ENCODE measurements at places on chromosomes 6 and 20. TPM values are rescaled to one million over a fixed set of nuclear protein-coding genes. Genes with fewer than 3 reads are reported as not detected.
A peak's percentile ranks its signal among the peaks of the same experiment; 100 is the strongest.

DNA sequence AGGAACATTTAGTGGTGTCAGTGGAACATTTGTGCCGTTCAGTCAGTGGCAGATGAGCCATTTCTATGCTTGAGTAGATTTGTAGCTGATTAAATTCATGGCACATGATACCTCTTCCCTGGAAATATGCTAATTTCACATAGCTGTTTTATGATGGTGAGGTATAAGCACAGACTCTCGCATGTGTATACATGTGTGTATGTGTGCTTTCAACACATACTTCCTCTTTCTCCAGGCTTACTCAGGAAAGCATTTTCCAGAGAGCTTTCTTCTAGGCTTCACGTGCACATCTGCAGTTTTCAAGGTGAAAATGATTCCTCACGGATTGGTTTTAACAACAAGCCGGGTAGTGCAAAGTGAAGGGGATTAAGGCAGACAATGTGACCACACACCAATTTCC lies 396.5 kb downstream of the HDGFL1 start:
- no peak for DNase-seq

DNA sequence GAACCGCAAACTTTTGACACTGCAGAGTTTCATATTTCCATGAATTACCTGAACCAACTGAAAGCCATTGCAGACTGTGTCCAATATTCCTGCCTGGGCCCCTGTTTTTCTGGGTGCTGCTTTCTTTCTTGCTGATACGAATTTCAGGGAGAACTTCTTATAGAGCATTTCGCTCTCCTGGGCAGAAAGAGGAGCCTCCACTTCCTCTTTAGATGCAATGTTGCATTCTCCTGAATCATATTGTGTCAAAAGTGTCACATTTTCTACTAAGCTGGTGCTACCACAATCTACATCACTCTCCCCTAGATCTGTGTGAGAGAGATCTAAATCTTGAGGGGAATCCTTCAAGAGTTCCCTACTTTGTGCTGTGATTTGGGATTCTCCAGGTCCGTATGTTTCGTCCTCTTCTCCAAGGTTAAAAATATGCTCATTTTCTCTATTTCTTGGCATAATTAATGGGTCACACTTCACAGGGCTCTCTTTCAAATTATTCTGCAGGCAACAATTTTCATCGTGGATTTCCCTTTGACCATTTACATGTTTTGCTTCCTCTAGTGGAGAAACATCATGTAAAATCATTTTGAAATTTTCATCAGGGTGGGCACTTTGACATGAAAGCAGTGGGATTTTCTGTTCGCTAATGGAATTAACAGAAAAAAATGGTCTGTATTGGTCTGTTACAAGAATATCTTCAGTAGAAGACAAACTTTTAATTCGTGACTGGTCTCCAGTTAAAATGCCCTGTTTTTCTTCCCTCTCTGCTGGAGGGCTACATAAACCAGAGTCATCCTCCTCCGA lies 102.3 kb downstream of the DST start:
- no peak for DNase-seq

The SNX14 gene
- total RNA-seq, result 67.2 TPM

DNA sequence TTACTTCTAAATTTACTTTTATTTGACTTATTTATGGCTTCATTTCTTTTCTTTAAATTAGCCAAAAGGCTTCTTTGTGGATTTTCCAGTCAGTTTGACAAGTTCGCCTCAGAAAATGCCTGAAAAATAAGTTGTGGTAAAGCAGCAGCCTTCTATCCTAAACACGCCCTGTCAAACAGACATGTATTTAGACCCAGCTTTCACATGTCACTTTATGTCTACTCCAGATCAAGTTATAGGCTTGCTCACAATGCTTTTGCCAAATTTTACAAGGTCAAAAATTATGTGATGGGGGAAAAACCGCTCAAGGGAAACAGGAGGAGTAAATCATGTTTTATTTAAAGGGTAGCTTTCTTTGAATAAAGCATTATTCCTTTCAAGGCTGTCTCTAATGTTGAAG lies 615.0 kb downstream of the HDGFL1 start:
- no peak for DNase-seq

The GPSM3 gene
- 15.5 TPM for total RNA-seq

DNA sequence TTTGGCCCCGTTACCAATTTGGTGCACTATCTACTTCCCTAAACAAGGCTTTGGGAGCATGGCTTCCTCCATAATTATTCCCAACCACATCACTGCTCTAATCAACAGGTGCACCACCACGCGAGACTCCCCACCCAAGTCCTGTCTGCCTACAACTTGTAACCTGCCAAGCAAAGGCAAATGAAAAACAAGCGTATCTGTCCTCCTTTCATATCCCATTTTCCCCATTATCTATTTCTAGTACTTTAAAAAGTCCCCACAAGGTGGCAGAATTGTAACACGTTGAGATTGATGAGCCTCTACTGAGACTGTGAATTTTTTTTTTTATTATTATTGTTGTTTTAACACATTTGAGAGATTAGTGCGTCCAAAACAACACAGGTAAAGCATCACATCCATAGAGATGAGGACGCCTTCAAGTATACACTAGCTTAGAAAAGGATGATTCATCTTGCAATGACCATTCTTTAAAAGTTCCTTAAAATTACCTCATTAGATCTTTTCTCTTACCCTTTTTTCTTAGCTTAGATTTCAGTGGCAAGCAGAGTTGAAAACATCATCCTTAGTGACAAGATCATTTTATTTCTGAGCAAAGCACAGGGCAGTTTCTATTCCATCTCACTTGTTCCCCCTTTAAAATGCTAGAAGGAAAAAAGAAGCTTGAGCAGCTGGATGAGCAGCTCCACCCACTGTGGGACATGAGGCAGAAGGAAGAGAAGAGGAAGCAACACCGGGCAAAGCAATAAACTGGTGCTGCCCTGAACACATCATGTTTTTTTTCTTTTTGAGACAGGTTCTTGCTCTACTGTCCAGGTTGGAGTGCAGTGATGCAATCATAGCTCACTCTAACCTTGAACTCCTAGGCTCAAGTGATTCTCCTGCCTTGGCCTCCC lies 210.8 kb downstream of the ARHGAP18 start:
- no peak for DNase-seq

DNA sequence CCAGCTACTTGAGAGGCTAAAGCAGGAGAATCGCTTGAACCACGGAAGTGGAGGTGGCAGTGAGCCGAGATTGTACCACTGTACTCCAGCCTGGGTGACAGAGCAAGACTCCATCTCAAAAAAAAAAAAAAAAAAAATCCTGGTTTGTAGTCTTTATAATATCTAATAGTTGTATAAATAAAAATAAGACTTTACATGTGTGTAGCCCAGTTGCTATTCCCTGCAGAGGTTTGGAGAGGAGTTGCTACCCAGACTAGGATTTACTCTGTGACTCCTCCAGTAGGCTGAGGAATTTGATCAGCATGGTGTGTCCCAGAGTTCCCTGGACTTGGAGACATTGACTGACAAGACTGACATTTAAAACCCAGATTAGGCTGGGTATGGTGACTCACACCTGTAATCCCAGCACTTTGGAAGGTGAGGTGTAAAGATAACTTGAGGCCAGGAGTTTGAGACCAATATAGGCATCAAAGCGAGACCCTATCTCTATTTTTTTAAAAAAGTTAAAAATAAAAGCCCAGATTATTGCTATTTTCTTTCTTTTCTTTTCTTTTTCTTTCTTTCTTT lies 10.2 kb downstream of the CHMP4B start:
- no peak for DNase-seq

- peak; percentile 90 for DNase-seq
Measured at GRCh38 chr20:11454966-11455799, 462.5 kb upstream of the BTBD3 start.

- no peak for DNase-seq
Measured at GRCh38 chr20:62728028-62728780, 19.6 kb downstream of the NTSR1 start.

The RSPH4A gene
- 0.63 TPM for total RNA-seq

The ARMH2 gene
- total RNA-seq, result not detected

The RNF146 gene
- 36.7 TPM for total RNA-seq

GRCh38 chr20:19741924-19742323 lies 16.1 kb upstream of the RIN2 start:
- DNase-seq, result no peak

DNA sequence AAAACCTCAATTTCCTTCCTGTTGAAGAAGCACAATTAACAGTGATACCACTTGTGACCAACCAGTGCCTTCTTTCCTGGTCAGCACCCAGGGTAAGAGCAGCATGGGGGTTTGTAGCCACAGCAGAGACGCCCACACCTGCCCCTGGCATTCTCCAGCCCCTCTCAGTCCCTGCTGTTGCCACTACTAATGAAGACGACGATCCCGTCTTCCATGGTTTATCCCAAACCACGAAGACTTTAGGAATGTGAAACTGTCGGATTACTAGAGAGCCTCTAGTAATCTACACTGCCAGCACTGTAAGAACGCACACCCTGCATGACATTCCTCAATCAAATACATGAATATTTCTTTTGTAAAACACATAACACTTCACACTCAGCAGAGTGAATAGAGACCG lies 60.0 kb downstream of the GINS1 start:
- no peak for DNase-seq

The C6orf163 gene
- 3.0 TPM for total RNA-seq

DNA sequence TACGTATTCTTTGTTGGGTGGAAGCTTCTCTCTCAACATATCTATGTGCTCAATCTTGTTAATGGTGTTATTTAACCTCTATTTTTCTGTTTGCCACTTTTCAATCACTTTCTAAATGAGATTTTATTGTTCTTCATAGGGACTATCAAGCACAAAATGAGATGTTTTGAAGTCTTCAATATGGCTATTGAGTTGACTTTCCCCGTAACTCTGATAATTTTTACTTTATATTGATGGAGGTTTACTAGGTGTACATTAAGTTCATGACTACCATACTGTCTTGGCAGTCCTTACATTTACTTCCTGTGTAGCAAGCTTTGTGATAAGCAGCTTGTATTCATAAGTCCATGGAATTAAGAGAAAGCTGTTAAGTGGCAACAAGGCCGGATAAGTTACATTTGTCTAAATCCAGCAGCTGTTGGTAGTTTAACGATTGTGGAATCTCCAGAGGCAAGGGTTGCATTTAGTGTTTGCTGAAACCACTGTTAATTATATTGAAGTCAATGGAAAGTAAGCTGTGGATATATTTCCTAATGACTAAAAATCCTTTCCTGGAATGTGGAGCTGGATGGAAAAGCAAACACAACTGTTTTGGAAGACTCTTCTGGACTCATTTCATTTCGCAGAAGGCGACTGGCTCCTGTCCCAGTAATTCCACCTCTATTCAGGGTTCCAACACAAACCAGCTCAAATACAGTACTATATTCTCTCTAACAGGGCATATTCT lies 57.3 kb upstream of the SMIM29 start:
- peak; percentile 52 for DNase-seq

The ZBTB2 gene
- 6.8 TPM for total RNA-seq

DNA sequence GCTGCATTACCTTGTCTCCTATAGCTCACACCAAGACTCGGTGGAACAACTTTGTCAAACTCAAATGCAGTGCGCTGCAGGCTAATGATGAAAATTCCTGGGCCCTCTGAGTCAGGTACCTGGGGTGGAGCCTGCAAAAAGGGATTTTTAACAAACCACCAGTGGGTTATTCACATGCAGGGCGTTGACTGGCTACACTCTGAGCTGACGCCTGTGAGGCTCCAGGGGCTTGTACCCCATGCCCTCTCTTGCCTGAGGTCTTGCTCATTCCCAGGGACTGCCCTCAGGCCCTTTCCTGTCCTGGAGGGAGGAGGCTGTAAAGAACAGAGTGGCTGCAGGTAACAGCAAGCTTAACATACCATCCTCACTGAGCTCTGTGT lies 9.2 kb downstream of the GTSF1L start:
- DNase-seq, result no peak

All from glomerular endothelial cell (primary cell).